ENCODE measurements at places on chromosomes 7 and 10. TPM values are rescaled to one million over a fixed set of nuclear protein-coding genes. Genes with fewer than 3 reads are reported as not detected.

Gene OR2A1
- total RNA-seq = 0.11 TPM

Gene HKDC1
- 4.5 TPM for total RNA-seq

Gene VAX1
- not detected for total RNA-seq

GRCh38 chr10:92880233-92880861 is 32.0 kb downstream of the EXOC6 start:
- H3K27ac ChIP-seq = no peak overlapping the region
- peaks cover 5% of the 10 kb centered on the region for H3K4me1 ChIP-seq
- no peak overlapping the region for H3K4me3 ChIP-seq
- no peaks in the 10 kb centered on the region for H3K27me3 ChIP-seq
- H3K36me3 ChIP-seq = no peaks in the 10 kb centered on the region

DNA sequence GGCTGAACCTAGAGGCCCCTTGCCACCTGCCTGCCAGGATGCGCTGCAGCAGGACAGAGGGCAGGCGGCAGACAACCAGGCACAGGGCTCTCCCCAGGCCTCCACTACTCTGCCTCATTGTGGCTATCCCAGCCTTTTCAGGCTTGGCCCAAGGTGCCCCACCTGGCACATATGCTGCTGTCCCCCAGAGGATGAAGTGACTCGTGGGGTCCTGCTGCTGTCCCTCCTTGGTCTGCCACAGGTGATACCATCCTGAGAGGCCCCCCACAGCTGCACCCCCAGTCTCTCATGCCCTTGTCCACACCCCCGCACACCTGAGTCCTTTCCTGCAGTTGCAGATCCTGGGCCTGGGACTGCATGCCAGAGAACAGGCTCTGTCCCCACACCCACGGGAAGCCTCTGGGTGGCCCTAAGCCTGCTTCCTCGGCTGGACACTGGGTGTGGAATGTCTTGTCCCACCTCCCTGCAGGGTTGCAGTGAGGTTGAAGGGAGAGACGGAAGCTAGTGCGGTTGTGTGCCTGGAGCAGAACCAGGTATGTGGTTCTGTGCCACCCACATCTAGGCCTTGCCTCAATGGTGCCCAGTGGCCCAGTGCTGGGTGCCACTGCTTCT is 55.3 kb downstream of the RASGEF1A start:
- no peaks in the 10 kb centered on the region for H3K27me3 ChIP-seq
- no peak overlapping the region for H3K4me3 ChIP-seq
- no peaks in the 10 kb centered on the region for H3K36me3 ChIP-seq

DNA sequence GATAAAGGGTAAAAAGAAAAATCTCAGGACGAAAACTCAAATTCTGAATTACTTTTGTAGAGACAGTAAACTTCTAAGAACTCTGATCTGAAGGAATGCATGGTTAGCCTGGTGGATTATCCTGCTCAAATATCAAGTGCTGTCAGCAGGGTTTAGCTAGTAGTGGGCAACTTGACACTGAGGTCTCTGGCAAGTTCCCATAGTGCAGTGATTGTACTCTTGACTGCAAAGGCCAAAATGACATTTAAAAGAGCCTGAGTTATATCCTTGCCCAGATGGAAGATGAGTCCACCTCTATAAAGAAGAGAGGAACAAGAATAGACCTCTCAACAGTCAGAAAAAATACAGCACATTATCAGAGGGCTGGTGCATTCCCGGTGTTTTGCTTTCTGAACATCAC is 304.5 kb upstream of the IMMP2L start:
- no peak overlapping the region for H3K27ac ChIP-seq
- H3K36me3 ChIP-seq = no peaks in the 10 kb centered on the region
- no peaks in the 10 kb centered on the region for H3K4me1 ChIP-seq
- no peak for DNase-seq

GRCh38 chr7:137343281-137343841 is at the start of gene PTN:
PTN (minus strand) TSS chr7:137343733; CDS start chr7:137254973, 88,760 bp downstream.
- no peaks in the 10 kb centered on the region for H3K36me3 ChIP-seq
- no peak within 1 kb of the TSS for H3K27ac ChIP-seq
- no peaks in the 10 kb centered on the region for H3K27me3 ChIP-seq
- no peak within 1 kb of the TSS for H3K4me3 ChIP-seq
- H3K4me1 ChIP-seq = no peaks in the 10 kb centered on the region

DNA sequence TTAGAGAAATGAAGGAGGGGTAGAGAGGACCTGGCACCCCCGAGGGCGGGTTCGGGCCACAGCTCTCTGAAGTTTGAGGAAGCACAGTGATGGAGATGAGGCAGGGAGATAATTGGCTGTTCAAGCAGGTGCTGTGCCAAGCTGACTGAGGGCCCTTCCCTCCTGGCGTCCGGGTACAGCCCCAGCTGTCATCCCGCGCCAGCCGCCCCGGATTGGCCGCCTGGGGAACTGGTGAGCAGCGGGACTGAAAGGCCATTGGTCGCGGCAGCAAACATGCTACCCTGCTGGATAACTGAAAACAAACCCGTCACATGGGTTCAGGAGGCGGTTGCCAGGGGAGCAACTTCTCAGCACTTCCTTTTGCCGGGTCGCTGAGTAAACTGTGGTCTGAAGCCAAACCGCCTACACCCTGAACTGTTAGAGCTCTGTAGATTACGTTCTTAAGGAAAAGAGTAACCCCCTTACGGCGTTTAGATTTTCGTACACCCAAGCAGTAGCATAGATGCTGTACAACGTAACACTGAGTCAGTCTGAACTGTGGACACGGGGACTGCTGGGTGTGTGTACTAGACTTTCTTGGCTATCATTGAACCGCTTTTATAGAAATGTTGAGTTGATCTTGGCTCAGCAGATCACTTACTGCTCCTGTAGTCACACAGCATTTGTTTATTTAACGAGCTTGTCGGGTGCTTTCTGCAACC is 1.3 kb downstream of the INSIG1 start:
- H3K4me1 ChIP-seq = peaks cover 39% of the 10 kb centered on the region
- H3K27ac ChIP-seq = peak overlapping the region; percentile 91
- H3K27me3 ChIP-seq = no peaks in the 10 kb centered on the region
- H3K4me3 ChIP-seq = peak overlapping the region; percentile 59
- H3K36me3 ChIP-seq = peaks cover 34% of the 10 kb centered on the region
- DNase-seq = peak; percentile 99

- no peaks in the 10 kb centered on the region for H3K27me3 ChIP-seq
- no peak overlapping the region for H3K4me3 ChIP-seq
- DNase-seq = no peak
- no peaks in the 10 kb centered on the region for H3K36me3 ChIP-seq
- H3K27ac ChIP-seq = no peak overlapping the region
- H3K4me1 ChIP-seq = no peaks in the 10 kb centered on the region
These were observed 69.7 kb downstream of the CD36 start for GRCh38 chr7:80708123-80708522.

GRCh38 chr10:112126172-112126571 is 57.4 kb downstream of the GPAM start:
- H3K4me3 ChIP-seq = no peak overlapping the region
- H3K27me3 ChIP-seq = no peaks in the 10 kb centered on the region
- no peak overlapping the region for H3K27ac ChIP-seq
- no peaks in the 10 kb centered on the region for H3K36me3 ChIP-seq
- H3K4me1 ChIP-seq = no peaks in the 10 kb centered on the region
- DNase-seq = no peak

GRCh38 chr10:18133046-18133445 is 7.2 kb upstream of the CACNB2 start:
- no peak for DNase-seq
- H3K27me3 ChIP-seq = peaks cover under 1% of the 10 kb centered on the region
- no peaks in the 10 kb centered on the region for H3K36me3 ChIP-seq
- no peak overlapping the region for H3K4me3 ChIP-seq
- H3K4me1 ChIP-seq = no peaks in the 10 kb centered on the region

DNA sequence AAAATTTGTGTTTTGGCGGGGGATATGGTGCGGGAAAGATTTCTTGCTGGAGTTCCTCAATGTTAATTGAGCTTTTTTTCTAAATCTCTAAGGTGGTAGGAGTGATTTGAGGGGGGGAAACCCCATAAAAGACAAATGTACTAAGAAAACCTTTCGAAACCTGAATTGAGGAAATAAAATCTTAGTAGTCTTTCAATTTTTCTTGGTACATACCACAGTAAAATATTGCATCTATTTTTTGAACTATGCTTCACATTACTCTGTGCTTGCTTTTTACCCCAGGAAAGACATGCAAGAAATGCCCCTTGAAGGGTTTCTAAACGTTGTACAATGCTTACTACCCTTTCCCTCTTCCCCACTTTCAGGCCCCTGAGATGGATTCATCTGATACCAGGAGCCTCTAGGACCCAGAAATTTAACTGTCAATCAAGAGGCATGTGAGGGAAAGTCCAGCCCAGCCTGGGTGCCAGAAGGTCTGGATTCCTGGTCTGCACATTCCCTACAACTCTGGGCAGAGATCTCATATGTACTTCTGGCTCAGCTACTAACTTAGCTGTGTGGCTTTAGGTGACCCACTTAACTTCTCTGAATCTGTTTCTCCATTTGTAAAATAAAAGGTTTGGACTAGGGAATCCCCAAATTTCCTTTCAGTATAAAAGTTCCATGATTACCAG is 5.8 kb upstream of the PDCD4 start:
- peaks cover 97% of the 10 kb centered on the region for H3K4me1 ChIP-seq
- peak; percentile 48 for DNase-seq
- no peaks in the 10 kb centered on the region for H3K27me3 ChIP-seq
- no peak overlapping the region for H3K4me3 ChIP-seq
- H3K36me3 ChIP-seq = no peaks in the 10 kb centered on the region

GRCh38 chr7:15967551-15967950 is 281.1 kb upstream of the MEOX2 start:
- H3K27me3 ChIP-seq = no peaks in the 10 kb centered on the region
- H3K27ac ChIP-seq = no peak overlapping the region
- no peak for DNase-seq

DNA sequence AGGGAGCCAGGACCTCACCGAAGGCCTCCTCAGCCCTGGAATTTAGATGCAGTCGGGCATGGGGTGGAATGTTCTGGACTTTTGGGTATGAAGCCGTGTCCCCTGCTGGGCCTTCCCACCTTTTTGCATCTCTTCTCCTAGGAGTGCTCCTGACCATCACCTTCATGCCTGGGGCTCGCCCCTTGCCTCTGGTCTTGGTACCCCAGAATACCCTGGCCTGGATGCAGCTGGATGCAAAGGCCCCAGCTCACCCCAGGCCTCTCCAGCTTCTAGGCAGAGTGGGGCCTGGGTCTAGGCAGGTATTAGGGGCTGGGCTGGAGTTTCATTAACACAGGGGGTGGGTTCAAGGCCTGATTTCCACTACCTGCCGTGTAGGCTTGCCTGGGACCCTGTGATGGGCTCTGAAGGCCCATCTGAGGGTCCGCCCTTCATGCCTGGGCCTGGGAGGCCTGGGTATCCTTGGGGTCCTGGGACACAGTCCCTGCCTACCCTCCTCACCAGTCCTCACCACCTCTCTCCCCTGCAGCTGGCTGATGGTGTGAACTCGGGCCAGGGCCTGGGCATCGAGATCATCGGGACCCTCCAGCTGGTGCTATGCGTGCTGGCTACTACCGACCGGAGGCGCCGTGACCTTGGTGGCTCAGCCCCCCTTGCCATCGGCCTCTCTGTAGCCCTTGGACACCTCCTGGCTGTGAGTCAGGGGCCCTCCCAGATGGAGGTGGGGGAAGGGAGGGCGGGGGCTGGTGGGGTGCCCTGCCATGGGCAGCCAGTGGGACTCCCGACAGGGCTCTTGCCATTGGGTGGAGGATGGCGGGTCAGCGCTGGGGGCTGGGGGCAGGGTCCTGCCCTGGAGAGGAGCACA is 10.1 kb downstream of the AQP1 start:
- DNase-seq = no peak
- no peaks in the 10 kb centered on the region for H3K27me3 ChIP-seq
- H3K4me3 ChIP-seq = no peak overlapping the region
- no peaks in the 10 kb centered on the region for H3K4me1 ChIP-seq
- H3K27ac ChIP-seq = no peak overlapping the region

GRCh38 chr10:113354711-113355110 is 198.1 kb upstream of the HABP2 start:
- no peaks in the 10 kb centered on the region for H3K4me1 ChIP-seq
- H3K36me3 ChIP-seq = no peaks in the 10 kb centered on the region
- no peak overlapping the region for H3K4me3 ChIP-seq
- no peaks in the 10 kb centered on the region for H3K27me3 ChIP-seq
- no peak for DNase-seq

DNA sequence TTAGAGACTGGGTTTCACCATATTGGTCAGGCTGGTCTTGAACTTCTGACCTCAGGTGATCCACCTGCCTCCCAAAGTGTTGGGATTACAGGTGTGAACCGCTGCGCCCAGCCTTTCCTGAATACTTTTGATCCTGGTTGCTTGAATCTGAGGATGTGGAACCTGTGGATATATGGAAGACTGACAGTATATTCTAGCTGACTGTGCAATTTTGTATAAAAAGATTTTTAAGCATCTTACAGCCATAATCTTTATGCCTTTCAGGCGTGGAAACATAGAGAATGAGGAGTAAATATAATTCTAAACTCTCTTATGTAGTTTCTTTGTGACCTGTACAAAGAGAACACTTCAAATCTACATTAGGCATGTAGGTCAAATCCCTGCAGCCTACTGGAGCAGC is 16.2 kb downstream of the TSPAN14 start:
- H3K27me3 ChIP-seq = no peaks in the 10 kb centered on the region
- peaks cover 47% of the 10 kb centered on the region for H3K36me3 ChIP-seq
- peaks cover 100% of the 10 kb centered on the region for H3K4me1 ChIP-seq
- peak overlapping the region; percentile 23 for H3K4me3 ChIP-seq
- peak overlapping the region; percentile 46 for H3K27ac ChIP-seq
- no peak for DNase-seq

- no peaks in the 10 kb centered on the region for H3K4me1 ChIP-seq
- no peaks in the 10 kb centered on the region for H3K27me3 ChIP-seq
- DNase-seq = no peak
These were observed 47.4 kb downstream of the LRRC4 start for GRCh38 chr7:127983804-127984332.

GRCh38 chr10:119786117-119786769 is 60.4 kb downstream of the INPP5F start:
- H3K27me3 ChIP-seq = no peaks in the 10 kb centered on the region
- H3K27ac ChIP-seq = no peak overlapping the region
- no peak for DNase-seq
- H3K4me3 ChIP-seq = no peak overlapping the region
- H3K4me1 ChIP-seq = peaks cover 4% of the 10 kb centered on the region

DNA sequence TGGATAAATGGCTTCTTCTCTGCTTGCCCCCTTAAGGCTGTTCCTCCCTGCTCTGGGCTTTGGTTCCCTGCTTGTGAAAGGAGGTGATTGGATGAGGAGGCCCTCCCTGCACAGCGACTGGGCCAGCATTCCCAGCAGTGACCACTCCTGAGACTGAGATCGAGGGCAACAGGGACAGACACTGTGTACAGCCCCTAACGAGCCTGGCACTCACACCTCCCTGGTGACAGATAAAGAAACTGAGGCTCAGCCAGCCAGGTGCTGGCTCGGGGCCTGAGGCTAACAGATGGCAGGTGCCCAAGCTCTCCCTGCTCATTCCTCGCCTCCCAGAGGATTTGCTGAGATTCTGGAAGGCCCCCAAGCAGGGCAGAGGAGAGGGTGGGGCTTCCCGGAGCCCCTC is 12.0 kb upstream of the AQP1 start:
- no peak for DNase-seq
- no peak overlapping the region for H3K27ac ChIP-seq
- H3K36me3 ChIP-seq = no peaks in the 10 kb centered on the region
- H3K4me3 ChIP-seq = no peak overlapping the region
- no peaks in the 10 kb centered on the region for H3K27me3 ChIP-seq

All from CD4-positive, alpha-beta T cell (primary cell).